ENCODE measurements at places on chromosomes 4 and X. TPM values are rescaled to one million over a fixed set of nuclear protein-coding genes. Genes with fewer than 3 reads are reported as not detected.

GNRHR gene
- polyA plus RNA-seq, result 0.73 TPM

DNA sequence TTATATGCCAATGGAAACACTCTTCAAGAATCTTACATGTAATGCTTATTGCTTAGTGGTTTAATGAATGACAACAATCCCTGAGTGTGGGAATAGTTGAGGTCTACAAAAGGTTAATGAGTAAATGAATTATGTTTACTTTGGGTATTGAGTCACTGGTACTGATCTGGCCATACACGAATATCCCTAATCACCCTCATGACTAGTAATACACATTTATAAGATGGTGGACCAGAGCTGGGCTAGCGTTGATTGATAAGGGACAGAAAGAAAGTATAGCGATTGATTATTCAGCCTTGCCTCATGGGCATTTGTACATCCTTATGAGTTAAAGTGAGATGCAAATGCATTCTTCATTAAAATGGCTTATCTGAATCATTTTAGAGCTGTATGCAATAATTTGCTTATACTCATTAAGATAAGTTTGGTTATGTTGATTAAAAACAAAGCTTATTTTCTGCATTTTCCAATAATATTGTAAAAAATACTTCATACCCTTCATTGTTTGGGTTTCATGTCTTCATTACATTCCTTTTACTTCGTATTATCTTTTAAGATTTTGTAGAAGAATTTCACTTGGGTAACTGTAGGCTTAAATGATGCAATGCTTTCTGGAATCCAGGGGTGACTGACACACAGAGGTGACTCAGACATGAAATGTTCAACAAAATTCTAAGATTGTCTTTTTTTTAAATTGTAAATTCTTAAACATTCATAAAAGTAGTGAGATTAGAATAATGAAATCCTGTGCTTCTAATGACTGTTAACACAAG is 47.4 kb downstream of the FGF2 start:
- DNase-seq, result no peak

- DNase-seq, result no peak
Measured at GRCh38 chr4:133596459-133596858, 447.4 kb downstream of the PCDH10 start.

- DNase-seq, result no peak
Measured at GRCh38 chr4:132328761-132329160, 820.3 kb upstream of the PCDH10 start.

DNA sequence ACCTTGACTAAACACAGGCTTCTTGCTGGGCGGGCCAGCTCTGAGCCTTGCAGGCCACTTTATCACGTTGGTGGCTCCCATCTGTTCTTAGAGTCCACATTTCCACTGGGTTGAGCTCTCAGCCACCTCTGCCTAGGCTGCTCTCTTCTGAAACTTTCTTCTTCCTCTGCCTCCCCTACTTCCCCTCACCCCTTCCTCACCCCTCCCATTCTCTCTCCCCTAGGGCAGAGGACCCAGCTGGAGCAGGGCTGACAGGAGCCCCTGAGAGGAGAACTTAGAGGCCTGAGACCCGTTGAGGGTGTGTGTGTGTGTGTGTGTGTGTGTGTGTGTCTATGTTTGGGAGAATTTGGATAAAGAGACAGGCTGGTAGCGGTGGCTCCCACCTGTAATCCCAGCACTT is 19.9 kb upstream of the TMSB4X start:
- no peak for DNase-seq

DNA sequence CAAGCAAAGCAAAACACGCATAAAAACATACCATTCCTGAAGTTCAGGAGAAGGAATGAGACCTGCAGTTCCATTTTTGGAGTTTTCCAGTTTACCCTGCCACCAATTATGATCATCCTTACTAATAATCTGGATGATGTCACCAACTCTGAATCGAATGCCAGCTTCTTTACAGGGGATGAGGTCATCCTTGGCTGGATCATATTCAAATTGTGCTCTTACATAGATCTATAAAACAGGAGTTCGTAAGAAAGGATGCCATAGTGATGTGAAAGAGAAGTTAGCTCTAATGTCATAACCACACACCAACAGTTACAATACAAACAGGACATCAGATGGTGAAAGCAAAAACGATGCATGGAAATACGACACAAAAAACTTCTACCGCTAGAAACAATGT is 106.5 kb downstream of the NYX start:
- DNase-seq, result no peak

GRCh38 chr4:69092190-69092589 is 4.1 kb upstream of the UGT2B7 start:
- no peak for DNase-seq

DNA sequence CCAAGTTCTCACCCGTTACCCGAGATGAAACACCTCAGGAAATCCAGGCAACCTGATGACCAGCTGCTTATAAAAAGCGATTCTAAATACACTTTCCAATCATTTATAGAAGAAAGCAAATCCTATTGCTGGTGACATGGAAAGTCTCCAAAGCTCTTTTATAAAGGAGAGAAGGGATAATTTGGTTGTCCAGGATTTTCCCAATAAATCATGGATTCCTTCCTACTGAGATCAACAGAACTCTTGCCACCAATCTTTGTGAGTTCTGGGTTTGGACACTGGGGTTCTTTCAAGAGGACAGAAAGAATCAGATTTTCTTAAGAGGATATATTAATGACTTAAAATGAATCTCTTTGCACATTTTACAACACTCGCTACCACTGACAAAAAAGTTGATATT is 24.7 kb upstream of the SOD3 start:
- no peak for DNase-seq

- DNase-seq, result no peak
Measured at GRCh38 chrX:252957-253291, 28.3 kb upstream of the PLCXD1 start.

GRCh38 chr4:85398276-85398675 is 76.7 kb upstream of the ARHGAP24 start:
- no peak for DNase-seq

SLC16A2 gene
- 29.2 TPM for polyA plus RNA-seq

GRCh38 chrX:54452920-54453319 is 12.7 kb downstream of the TSR2 start:
- DNase-seq, result no peak

DNA sequence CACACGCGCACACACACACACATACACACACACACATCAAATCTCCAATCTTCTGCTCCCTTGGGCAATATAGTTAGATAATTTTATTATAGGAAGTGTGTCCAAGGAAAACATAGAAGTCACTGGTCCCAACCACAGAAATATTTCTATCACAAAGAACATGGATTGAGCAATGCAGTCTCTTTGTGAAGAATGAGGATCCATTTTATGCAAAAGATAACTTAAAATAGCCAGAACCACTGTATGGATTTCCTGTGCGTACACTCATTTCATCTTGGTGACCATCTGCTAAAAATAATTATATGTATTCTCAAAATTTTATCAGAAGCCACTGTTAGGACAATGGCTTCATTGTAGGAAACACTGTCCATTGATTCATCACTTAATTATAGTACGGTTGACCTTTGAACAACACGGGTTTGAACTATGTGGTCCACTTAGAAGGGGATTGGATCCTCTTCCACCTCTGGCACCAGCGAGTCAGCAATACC is 169.6 kb upstream of the MXRA5 start:
- DNase-seq, result no peak

DNA sequence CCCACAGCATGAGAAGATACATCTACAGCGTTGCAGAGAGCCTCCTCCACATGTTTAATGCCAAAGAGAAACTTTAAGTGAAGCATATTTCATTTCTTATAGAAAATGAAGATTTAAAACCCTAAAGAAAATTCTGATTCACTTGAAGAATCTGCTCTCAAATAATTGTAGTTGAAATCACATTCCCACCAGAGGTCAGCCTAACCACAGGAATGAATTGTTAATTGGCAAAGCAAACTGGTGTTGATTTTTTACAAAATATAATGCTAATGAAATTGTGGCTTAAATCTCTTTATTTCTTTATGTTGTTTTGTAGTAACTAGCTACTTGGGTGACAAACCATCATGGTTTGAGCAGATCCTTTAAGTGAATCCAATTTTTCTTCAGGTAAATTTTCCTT is 31.1 kb upstream of the WDR17 start:
- no peak for DNase-seq

DNA sequence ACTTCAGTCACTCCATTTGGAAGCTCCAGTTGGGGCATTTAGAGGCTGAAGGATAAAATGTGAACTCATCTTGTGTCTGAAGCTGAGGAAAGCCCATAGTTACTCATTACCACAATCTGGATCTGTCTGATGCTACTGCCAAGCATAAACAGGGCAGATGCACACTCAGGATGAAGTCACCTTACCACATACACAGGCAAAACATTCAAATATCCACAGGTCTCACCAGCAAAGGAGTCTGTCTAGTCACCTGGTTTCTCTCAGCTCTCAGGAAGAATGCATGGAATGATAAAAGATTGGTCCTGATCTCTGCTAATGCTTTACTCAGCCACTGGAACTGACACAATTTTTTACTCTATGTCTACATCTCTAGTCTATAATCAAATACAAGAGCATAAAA is 13.0 kb upstream of the ODAPH start:
- DNase-seq, result no peak

DNA sequence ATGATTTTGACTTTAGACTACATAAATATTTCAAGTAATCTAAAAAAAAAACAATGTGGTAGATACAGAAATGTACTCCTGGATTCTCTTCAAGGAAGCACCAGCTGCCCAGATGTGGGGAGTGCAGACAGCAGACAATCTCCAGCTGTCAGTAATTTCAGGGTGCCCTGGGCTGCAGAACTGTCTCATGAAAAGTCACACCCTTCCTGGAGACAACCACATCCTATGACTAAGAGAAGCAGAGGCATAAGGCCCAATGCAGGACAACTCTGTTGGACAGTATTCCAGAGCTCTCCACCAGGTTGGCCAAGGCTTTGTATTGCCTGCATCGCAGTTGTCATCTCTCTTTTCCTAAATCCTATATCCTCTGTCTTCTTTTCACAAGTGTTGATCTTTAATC is 34.4 kb upstream of the BLTP1 start:
- DNase-seq, result peak; percentile 3

GRCh38 chr4:84583876-84584380 is 1.0 kb downstream of the CDS1 start:
- DNase-seq, result no peak

TAB3 gene
- 31.6 TPM for polyA plus RNA-seq

Measured in right lung (tissue), 10 donors.